ENCODE measurements at places on chromosomes 6 and 20. TPM values are rescaled to one million over a fixed set of nuclear protein-coding genes. Genes with fewer than 3 reads are reported as not detected.

- no peak for DNase-seq
Observed at GRCh38 chr6:100305209-100305869, 159.4 kb downstream of the SIM1 start.

- DNase-seq: no peak
Observed at GRCh38 chr6:54299542-54300269, 8.5 kb upstream of the TINAG start.

DNA sequence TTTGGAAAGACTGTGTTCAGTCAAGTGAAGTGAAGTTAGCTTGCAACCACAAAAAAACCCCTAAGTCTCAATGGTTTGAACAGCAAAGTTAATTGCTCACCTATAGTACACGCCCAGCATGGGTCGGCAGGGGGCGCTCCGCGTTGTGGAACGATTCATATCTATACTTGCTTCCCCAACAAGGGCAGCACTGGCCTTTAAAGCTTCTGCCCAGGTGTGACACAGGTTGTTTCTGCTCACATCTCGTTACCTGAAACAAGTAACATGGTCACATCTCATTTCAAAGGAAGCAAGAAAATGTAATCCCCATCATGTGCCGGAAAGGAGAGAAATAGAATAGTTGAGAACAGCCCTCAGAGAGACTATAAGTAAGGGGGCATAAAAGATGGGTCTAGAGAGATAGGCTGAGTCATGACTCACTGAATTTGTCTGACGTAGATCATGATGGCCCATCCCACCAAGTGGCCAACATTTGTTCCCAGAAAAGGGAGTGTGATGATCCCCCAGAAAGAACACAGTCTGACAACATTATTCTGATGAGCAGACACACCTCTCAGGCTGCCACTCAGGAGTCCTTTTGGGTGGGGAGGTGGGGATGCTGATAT lies 29.0 kb downstream of the HNF4A start:
- DNase-seq: peak; percentile 89

GRCh38 chr20:5557123-5557522 lies 193.1 kb upstream of the SHLD1 start:
- DNase-seq: no peak

- DNase-seq: peak; percentile 77
Observed at GRCh38 chr20:25309395-25310267, 61.7 kb downstream of the PYGB start.

DNA sequence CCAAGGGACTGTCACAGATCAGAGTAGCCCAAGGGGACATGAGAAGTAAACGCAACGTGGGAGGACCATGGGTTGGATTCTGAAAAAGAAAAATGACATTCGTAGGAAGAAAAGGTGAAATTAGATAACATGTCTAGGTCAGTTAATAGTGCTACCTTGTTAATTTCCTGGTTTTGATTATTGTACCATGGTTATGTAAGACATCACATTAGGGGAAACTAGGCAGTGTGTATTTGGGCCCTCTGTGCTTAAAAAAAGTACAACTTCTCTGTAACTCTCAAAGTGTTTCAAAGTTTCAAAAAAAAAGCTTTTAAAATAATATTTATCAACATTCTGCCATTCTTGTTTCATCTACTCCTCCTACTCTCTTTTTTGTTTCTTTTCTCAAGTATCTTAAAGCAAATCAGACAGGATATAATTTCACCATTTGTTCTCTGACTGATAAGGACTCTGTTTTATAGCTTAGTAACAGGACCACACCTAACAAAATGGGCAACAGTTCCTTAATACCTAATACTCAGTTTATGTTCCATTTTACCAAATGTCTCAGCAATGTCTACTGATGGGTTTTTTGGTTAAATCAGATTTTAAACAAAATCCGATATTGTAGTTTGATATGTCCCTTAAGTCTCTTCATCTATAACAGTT lies 97.1 kb upstream of the PLCB4 start:
- DNase-seq: no peak

DNA sequence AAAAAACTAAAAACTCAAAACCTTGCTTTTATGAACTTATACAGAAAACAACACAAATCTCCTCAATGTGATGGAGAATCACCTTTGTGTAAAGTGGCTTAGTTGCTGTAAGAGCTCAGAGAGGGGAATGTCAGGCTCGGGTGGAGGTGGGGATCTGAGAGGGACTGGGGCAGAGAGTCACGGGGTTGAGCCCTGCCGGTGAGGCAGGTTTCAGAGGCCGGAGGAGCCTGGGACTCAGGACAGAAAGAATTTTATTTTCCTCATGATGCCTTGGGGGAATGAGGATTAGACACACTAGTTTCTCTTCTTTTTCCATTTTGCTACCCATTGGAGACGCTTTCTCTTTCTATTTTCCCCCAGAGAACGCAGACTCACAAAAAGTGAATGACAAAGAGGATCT lies 252.3 kb upstream of the FOXQ1 start:
- DNase-seq: no peak

DNA sequence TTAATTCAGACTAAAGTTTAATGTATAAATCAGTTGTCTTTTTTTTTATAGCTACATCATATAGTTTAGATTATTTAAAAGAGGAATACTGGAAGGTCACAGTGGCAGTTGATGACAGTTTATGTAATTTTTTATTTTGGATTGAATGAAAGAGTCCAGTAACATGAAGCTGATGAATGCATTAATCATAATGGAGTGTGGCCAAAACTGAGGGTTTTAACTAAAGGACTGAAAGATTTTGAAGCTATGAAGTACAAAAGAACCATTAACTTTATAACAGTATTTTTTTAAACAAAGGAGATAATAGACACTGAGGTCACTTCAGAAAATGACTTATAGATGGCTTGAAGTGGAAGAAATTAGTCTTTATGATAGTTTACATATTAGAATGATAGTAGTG lies 41.3 kb downstream of the TRMT11 start:
- DNase-seq: no peak

DNA sequence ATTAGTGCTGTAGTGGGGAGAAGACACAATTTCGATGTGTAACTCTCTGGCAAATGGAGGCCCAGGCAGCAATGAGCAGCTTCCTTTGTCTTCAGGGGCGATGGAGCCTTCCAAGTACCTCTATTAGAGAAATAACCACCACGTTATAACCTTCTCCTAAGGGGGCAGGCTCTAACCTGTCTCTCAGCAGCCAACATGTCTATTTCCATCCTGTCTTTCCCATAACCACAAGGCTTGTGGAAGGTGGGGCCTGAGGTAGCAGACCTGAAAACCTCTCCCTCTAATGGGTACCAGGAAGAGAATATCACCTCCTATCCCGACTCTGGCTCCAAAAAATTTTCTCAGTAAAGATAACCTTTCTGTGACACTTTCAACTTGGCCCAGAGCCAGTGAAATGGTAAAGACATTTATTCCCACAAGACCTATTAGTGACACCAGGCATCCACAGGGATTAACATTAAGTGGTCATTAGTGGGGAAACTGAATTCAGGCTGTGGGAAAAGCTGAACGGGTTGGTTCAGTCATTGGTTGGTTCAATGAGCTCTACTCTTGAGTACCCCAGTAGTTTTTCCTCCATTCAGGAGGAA lies 4.0 kb downstream of the PEX6 start:
- no peak for DNase-seq

DNA sequence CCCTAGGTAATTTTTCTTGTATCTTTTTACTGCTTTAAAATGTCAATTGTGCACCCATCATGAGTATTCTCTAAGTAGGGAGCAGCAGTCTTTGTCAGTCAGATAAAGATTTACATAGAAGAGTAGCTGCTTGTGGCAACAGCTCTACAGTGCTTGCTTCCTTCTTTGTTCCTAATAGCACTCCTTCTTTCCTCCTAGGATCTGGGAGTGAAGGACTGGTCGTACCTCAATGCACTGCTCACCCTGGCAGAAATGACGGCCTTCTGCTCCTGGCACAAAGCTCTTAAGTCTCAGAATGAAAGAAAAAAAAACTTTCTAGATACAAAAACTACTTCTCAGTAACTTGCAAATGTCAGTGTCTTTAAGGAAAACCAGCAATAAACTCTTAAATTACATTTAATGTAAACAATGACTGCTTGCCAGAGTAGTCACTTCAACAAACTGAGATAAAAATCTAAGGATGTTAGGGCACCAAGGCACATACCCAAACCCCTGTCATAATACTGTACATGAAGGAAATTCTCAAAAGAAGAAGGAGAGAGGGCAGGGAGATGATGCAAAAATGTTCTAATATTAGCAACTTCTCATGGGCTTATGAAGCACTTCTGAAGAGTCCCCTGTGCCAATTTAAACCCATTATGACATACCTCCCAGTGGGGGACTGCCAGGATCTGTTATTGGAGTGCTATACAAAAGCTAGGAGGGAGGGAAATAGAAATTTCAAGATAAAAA lies 34.0 kb downstream of the NCOA6 start:
- DNase-seq: no peak

- no peak for DNase-seq
Observed at GRCh38 chr6:53803081-53803860, 8.5 kb downstream of the LRRC1 start.

The LAMA5 gene
- total RNA-seq: 623 TPM

The LAMA2 gene
- total RNA-seq: 15.1 TPM

The IL17A gene
- not detected for total RNA-seq

The SIRPD gene
- not detected for total RNA-seq
